ENCODE measurements at places on chromosomes 2 and 18. TPM values are rescaled to one million over a fixed set of nuclear protein-coding genes. Genes with fewer than 3 reads are reported as not detected.

The DES gene
- 0.27 TPM for total RNA-seq

The TRIM54 gene
- 1.2 TPM for total RNA-seq

The MGAT4A gene
- 2.6 TPM for total RNA-seq

The PARD3B gene
- total RNA-seq = 0.93 TPM

Data from A549 treated with AZD2906 at 1 μM for 4 hours (cell line).